T-helper 2 cell (primary cell): ENCODE measurements at places on chromosomes 4 and X.

GRCh38 chr4:21948347-21949072 is at the start of gene KCNIP4:
Gene KCNIP4, minus strand, starts transcription at chr4:21948772.
- no peak for DNase-seq

DNA sequence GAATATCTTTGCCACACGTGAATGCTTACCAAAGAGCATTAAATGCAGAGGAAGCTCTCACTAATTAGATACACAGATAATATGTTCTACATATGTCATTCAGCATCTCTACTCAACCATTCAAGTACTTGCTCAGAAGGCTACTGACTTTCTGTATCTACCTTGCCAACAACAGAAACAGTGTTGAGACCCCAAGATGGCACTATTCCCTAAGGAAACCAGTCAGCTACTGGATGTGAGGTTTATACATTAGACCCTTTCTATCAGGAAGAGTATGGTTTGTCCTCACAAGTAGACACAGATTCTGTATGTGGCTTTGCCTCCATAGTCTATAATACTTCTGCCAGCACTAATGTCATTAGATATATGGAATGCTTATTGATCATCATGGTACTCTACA is 443.9 kb upstream of the INTU start:
- no peak for DNase-seq

GRCh38 chr4:183185018-183185417 is 86.0 kb downstream of the WWC2 start:
- DNase-seq: no peak

DNA sequence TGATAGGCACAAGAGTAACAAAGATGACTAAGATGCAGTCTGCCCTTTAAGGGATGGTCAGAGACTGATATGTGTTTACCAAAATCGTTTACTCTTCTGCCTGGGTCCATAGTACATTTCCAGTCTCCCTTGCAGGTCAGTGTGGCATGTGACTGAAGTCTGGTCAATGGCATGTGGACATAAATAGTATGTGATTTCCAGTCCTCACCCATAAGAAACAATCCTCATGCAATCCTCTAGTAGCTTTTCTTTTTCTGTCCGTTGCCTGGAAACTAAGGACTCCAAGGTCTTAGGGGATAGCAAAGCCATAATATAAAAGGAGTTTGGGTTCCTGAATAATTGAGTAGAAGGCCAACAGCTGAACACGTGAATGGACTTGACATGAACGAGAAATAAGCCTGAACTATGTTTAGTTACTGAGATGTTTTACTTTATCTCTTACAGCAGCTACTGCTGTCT is 1.1 kb downstream of the SLC9B2 start:
- no peak for DNase-seq

DNA sequence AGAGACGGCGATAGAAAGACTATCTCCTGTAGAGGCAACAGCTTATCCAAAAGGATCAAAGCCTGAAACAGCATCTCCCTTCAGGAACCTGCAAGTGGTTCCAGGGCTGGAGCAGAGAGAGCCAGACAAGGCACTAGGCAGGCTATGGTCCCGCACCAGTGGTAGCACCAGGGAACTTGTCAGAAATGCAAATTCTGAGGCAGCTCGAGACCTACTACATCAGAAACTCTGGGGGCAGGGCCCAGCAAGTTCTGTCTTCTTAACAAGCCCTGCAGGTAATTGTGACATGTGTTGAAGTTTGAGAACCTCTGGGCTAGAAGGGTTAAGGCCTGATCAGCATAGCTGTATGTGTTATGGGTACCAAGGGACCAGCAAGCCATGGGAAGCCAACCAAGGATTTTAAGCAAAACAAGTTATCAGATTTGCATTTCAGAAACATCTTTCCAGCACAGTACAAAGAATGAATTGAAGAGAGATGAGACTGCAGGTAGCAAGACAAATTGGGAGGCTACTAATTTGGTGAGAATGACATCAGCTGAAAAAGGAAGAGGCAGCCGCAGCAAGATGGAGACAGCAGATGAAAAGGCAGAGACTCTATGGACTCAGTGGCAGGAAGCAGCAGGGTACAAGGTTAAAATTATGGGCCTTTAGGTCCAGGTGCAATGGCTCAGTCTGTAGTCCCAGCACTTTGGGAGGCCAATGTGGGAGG is 139.7 kb downstream of the TSPAN5 start:
- no peak for DNase-seq

- no peak for DNase-seq
Observed at GRCh38 chr4:52825460-52826090, 36.5 kb upstream of the RASL11B start.

- no peak for DNase-seq
Observed at GRCh38 chrX:15679246-15679645, 14.6 kb upstream of the CLTRN start.

GRCh38 chr4:123659730-123660129 is 263.1 kb downstream of the SPRY1 start:
- DNase-seq: no peak

DNA sequence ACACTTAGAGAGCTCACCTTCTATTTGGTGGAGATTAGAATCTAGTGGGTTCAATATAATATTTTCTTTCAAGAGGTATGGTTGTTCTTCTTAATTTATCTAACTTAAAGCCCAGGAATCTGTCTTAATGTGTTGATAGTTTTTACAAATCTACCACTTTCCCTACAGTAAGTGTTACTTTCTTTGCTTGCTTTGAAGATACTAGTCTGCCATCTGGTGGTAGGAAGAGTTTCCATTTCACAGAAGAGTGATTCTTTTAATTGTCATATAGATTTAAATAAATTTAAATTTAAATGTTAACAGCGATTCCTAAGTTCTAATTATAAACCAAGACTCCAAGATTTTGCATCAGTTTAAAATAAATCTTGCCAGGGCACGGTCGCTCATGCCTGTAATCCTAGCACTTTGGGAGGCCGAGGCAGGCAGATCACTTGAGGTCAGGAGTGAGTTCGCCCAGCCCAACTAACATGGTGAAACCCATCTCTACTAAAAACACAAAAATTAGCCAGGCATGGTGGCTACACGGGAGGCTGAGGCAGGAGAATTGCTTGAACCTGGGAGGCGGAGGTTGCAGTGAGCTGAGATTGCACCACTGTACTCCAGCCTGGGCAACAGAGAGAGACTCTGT is 43.5 kb downstream of the NUDT9 start:
- DNase-seq: no peak

DNA sequence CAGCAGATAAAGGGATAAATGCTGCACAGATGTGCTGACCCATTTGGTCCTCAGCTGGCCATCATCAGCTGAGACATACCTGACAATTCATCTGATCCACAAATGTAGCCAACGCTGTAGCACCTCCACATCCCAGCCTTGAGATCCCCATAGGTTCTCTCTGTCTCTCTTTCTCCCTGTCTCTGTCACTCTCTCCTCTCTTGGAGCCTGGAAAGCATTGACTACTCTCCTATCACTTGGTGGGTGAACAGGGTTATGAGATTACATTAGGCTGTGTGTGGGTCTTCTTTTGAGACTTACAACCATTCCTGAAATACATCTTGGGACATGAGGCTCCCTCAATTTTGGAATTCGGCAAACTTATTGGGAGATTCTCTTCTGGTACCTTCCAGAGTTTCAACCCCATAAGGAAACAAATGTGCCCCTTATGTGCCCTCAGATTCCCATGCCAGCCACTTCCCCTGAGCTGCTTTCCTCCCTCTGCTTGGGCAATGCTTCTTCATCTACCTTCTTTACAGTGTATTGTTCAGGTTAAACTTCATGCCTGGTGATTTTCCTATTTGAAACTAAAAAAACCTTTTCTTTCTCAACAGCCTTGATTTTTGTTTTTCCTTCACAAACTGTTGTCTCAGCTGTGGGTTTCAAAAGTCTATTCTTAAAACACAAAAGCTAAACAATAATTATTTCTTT is 29.1 kb upstream of the FGF2 start:
- no peak for DNase-seq

- no peak for DNase-seq
Observed at GRCh38 chr4:160592258-160592657, 1489.4 kb downstream of the RAPGEF2 start.

DNA sequence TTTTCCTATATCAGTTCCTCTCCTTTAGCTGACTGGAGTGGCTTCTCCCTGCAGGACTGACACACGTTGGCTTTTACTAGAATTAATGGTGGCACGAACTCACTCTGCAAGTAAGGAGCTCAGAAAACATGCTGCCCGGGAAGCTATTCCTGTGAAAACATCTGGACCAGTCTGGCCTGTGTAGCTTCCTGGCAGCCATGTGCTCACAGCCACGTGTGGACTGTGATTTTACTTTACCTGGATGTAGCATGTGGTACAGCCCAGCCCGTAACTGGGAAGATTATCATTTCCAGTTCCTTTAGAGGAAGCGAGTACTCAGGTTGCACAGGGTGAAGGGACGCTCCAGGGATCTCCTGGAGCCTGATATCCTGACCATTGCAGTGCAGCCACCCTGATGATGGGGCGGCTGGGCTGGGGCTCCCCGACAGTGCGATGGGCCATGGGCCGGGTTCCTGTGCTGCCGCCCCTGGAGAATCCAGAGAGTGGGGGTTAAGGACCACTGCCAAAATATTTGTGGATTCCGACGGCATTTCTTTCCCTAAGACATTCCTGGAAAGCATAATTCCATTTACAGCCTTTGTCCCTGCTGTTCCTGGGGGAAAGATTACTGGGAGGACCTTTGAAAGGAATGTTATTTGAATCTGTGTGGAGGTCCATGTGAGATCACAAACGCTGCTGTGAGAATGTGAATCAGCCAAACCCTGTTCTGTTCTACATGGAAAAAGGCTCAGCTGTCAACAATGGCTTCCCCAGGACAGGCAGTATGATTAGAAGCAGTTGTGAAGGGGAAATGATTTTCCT is 35.0 kb downstream of the PROM1 start:
- DNase-seq: no peak

GRCh38 chr4:26858947-26859401 is 1.7 kb upstream of the STIM2 start:
- no peak for DNase-seq

DNA sequence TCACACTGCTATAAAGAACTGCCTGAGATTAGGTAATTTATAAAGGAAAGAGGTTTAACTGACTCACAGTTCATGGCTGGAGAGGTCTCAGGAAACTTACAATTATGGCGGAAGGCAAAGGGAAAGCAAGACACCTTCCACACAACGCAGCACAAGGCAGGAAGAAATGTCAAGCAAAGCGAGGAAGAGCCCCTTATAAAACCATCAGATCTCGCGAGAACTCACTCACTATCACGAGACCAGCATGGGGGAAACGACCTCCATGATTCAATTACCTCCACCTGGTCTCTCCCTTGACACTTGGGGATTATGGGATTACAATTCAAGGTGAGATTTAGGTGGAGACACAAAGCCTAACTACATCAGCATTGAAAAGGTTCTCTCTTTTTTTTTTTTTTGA is 39.6 kb downstream of the PALLD start:
- DNase-seq: no peak

- no peak for DNase-seq
Observed at GRCh38 chrX:63930140-63930539, 145.1 kb upstream of the ARHGEF9 start.

DNA sequence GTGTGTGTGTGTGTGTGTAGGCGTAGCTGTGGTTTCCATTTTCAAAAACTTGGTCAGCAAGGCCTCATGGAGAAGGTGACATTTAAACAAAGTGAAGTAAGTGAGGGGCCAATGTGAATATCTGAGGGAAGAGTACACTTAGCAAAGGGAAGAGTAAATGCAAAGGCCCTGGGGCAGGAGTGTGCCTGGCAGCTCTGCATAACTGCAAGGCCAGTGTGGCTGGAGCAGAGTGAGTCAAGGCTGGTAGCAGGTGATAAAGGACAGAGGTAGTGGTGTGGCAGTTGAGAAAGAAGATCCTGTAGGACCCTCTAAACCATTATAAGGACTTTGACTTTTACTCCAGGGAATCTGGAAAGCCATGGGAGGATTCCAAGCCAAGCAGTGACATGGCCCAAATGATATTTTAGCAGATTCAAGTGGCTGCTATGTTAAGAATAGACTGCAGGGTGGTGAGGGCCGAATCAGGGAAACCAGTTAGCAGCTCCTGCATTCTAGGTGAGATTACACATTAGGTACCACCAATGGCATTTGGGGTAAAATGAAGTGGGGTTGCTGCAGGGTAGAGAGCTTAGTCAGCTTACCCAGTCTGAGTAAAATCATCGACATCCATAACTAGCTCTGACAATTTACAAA is 5.9 kb upstream of the TBC1D1 start:
- DNase-seq: no peak

- no peak for DNase-seq
Observed at GRCh38 chr4:118193421-118193820, 159.1 kb downstream of the NDST3 start.

- DNase-seq: no peak
Observed at GRCh38 chrX:126551725-126552312, 795 bp downstream of the DCAF12L1 start.

GRCh38 chr4:145795521-145795920 is 115.6 kb downstream of the C4orf51 start:
- DNase-seq: no peak

DNA sequence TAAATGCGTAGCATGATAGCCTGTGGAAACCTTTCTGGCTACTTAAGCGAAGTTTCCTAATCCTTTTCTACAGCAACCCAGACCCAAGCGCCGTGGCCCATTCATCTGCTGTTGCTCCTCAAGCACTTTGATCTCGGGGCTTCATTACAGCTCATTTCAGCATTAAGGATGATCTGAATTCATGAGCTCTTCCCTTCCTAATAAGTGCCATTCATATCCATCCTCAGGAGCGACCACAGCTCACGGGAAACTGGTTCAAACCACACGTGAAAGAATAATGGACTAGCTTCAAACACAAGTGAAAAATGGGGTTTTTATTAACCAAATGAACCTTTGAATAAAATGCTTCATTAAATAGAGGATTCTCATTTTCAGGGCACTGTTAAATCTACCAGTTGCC is 202.6 kb upstream of the LEF1 start:
- DNase-seq: no peak

- no peak for DNase-seq
Observed at GRCh38 chrX:115134382-115134781, 54.8 kb upstream of the RBMXL3 start.

DNA sequence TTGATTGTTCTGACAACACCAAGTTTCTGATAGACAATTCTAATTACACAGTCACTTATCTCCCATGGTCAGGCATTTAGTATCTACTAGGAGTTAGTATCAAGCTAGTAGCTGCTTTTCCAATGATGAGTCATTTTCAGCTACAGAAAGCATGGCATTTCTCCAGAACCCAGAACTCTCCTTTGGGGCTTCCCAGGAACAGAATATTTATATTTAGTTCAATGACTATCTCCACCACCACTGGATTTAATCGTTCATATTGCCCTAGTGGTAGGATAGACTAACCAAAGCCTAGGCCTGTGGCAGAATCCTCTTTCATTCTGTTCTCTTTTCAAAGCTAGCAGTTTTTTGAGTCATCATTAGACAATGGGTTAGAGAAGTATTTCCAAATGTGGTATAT is 569.4 kb downstream of the GABRG1 start:
- no peak for DNase-seq

GRCh38 chr4:10688846-10689245 is 4.3 kb upstream of the CLNK start:
- no peak for DNase-seq
